ENCODE measurements at places on chromosomes 7 and 10.

DNA sequence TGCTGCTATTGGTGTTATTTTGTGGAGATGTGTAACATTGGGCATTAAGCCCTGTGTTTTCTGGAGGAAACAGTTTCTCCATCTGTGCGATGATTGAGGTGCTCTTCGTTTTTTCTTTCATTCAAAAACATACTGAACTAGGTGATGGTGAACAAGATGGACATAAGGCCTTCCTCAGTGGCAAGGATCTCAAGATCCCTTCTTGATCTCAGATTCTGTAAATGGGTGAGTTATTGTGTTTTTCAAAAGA is 759 bp upstream of the ELAPOR2 start:
- DNase-seq: no peak

DNA sequence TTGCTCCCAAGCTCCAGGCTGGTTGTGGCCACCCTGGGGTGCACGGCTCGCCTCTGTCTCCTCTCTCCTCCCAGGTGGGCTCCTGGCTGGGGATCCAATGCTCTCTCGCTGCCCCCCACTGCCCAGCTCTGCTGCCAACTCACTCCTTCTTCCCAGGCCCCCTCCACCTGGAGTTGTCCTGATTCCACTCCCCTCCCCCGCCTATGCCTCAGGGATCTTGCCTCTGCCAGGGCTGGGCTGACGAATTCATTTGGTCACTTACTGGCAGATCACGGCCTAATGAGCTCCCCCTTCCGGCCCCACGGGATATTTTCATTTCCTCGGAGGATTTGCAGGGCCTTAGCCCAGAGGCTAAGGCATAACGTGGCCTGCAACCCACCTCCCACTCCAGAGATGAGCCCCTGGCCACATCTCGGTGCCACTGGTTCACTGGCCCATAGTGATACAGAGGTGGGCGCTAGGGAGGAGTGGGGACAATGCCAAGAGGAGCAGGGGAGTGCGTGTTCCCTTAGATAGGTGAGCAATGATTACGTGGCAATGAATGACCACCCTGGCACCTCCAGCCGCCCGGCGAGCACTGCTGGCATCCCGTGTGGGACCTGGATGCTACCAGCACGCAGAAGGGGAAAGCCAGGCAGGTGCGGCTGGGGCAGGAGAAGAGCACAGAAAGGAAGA is 344.6 kb upstream of the SHH start:
- DNase-seq: no peak

DNA sequence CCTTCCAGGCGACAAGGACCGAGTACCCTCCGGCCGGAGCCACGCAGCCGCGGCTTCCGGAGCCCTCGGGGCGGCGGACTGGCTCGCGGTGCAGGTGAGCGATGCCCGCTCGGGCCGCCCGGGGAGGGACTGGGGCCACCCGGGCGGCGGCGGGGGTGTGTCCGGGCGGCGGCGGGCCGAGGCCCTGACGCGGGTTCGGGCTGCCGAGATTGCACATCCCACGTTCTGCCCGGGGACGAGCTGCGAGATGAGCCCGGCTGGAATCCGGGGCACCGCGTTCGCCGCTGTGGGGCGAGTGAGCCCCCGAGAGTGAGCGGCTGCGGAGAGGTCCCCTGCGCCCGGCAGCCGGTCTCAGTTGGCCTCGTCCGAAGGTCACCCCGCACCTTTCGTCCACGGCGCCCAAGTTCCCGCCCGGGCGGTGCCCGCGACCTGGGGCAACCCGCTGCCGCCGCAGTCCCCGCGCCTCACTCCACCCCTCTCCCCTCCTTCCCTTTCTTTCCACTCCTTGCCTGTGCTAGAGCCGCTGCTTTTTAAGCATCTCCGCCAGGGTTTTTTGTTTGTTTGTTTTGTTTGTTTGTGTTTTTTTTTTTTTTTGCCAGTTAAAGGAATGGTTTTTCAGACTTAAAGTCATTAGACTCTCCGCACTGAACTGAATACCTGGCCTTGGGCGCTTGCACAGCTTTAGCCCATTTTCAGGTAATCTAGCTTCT is 515 bp downstream of the RALA start:
- DNase-seq: no peak

- no peak for DNase-seq
Measured at GRCh38 chr10:106959521-106959920, 205.0 kb downstream of the SORCS1 start.

- DNase-seq: no peak
Measured at GRCh38 chr10:28859791-28860190, 182.5 kb downstream of the BAMBI start.

DNA sequence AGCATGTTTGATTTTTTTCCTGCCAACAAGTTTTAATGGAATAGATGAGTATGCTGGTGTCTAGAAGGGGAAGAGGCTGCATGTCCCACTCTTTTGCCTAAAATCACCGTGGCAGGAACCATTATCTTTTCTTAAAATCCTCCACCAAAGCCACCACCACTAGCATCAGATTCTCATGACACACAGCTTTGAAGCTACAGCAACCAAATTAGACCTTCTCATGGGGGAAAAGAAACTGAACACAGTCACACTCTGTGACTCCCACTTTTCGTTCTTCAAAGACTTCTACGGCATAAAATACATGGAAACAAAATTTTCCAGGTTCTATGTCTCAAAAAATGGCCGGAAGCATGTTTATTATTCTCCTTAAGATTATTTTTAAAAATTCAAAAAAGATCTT is 81.8 kb downstream of the SGMS1 start:
- DNase-seq: no peak

GRCh38 chr10:314871-315270 is 179.6 kb downstream of the ZMYND11 start:
- DNase-seq: no peak

DNA sequence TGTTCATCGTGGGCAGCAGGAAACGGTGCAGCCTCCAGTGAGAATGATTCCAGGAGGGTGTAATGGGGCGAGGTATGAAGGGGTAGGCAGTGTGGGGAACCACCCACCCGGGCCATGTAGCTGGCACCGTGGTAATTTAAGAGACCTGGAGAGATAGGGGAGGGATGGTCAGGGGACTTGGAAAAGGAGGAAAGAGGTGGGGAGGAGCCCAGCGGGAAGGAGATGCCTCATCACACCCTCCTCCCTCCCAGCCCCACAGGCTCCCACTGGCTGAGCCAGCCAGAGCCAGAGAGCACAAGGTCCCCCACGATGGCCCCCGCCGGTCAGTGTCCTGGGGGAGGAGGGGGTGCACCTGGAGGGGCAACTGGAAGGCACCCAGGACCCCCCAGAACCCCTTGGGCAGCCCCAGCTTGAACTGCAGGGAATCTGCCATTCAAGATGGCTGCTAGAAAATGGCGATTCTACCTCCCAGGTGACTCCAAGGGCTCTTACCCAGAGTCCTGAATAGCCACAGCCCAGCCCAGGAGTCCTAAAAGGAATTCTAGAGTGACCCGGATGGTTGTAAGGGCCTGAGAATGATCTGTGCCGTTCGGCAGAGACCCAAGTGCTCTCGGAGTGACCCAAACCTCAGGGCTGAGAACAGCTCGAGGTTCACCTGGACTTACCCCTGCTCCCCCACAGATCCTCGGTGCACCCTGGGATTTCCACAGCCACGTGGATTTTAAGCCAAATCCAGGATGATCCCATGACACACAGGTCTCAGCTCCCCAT is 28.8 kb downstream of the CALML3 start:
- DNase-seq: no peak

DNA sequence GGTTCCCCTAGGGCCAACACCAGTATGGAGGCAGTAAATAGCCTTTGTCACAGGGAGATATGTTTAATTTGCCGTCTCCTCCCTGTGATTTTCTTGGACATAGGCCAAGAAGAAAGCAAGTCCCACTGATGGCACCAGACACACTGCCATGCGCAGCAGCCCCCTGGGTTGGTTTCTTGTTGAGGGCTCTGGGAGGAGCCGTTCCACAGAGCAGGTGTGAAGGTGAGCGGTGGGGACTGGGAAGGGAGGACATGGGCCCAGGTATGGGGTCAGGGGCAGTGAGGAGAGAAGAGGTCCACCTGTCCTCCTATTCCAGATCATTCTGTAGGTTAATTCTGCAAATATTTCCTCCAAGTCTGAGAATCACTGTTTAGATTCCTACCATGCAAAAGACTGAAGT is 376.1 kb downstream of the PLXNA4 start:
- DNase-seq: no peak

DNA sequence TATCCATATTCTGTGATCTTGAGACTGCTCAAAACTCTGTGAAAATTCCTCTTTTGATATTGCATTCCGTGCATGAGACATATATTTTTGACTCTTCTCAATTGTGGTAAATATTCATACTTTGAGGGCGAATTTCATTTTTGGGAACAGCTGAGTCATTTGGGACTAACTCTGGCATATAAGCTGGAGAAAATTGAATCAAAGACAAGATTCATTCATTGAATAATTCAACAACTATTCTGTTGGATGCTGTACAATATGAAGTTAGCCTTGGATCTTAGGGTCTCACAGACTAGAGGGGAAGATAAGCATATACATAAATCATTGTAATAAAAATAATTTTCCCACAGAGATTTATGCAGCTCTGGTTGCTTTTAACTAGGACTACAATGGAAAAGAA is 183.2 kb upstream of the NEBL start:
- DNase-seq: peak; percentile 68

- no peak for DNase-seq
Measured at GRCh38 chr7:96640054-96640453, 69.6 kb downstream of the SEM1 start.

DNA sequence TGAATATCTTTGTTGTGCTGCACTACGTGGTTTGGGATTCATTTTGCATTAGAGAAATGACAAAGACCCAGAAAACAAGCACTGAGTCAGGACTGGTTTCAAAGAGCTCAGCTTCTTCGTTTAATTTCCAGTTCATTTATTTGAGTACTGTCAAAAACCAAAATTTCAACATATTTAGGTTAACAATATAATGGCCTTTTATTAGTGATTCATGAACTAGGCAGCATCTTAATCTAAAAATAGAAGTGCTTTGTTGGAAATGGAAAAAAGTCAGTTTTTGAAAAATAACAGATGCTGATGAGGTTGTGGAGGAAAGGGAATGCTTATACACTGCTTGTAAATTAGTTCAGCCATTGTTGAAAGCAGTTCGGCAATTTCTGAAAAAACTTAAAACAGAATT is 856.4 kb downstream of the LRMDA start:
- peak; percentile 74 for DNase-seq

DNA sequence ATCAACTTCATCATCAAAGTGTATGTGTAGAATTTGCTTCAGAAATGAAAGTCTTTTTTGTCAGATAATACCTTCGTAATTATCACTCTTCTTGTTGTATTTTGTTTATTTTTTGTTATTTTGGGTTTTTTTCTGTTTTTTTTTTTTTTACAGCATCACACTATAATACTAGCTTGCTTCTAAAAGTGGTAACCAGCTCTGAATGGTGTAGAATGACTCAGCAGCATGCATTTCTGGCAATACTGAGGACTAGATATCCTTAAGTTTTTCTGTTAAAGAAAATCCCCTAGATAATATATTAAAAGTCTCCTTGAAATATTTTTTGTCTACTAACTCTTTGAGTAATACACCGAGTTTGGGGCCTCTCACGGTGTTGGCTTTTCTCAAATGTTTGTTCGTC is 109.1 kb downstream of the LMBR1 start:
- DNase-seq: peak; percentile 44

GRCh38 chr10:65548001-65548400 is 1377.8 kb upstream of the LRRTM3 start:
- no peak for DNase-seq

DNA sequence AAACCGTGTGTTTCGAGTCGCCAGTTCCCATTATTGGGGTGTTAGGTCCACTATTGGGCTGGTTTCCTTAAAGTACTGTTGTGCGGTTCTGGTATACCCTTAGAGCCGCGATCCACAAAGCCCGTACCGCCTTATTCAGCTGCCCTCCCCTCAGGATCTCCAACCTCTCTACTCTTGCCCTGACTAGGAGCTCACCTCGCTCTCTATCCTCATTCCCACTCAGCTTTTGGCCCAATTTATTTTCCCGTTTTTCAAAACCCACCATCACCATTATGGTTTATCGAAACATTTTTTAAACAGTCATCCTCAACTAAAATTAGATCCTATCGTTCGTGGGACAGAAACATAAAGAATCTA is 461 bp upstream of the ETV1 start:
- DNase-seq: no peak

DNA sequence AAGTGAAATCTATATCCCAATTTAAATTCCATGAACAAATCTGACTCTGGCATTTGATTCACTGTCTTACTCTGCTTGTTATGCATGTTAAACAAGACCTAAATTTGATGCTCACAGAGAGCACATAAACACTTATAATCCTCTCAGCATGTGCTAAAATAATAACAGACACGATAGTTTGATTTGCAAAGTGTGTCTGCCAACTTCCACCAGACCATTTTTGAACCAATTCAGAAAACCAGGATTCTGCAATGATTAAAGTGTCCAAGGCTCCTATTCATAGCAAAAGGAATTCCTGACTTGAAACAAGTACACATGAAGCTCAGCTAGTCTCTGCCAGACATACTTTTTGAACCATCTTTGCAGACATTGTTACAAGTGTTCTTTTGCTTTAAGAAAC is 11.2 kb downstream of the RBM20 start:
- DNase-seq: no peak

DNA sequence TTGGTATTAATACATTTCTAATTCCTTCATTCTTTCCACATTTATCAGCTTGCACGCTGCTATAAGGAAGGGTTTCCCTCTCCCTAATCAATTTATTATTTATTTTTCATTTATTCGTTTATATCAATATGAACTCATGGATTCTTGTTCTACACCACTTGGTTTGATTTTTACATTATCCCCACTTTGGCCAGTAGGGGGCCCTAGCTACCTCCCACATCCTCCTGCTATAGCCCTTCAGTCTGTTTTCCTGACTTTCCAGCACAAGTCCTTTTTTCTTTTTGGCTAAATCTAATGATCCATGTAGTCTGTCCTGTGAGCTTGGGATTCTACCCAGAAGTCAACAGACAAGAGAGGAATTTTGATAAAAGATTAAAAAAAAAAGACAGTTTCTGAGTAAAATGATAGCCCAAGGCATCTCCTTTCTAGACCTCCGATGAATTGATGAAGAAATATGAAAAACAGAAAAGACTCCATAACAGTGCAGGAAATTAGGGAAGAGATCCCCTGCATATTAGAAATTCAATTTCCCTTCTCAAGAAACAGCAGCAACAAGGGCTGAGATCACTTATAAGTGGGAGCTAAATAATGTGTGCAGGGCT is 47.7 kb downstream of the LYZL2 start:
- DNase-seq: peak; percentile 63

- no peak for DNase-seq
Measured at GRCh38 chr7:51352174-51353100, 35.8 kb upstream of the COBL start.

GRCh38 chr10:125812128-125812750 is 10.8 kb downstream of the UROS start:
- DNase-seq: peak; percentile 29

GRCh38 chr7:101912716-101913110 is 95.3 kb downstream of the CUX1 start:
- peak; percentile 71 for DNase-seq

Measured in fibroblast of the aortic adventitia (primary cell).